ENCODE measurements at places on chromosomes 3 and 15. TPM values are rescaled to one million over a fixed set of nuclear protein-coding genes. Genes with fewer than 3 reads are reported as not detected.

Gene RARB
- 13.0 TPM for total RNA-seq

Gene ERICH6
- not detected for total RNA-seq

Gene ADAMTS17
- 0.06 TPM for total RNA-seq

Gene TYRO3
- 12.7 TPM for total RNA-seq

Gene TNIK
- total RNA-seq: 2.0 TPM

Gene STT3B
- total RNA-seq: 75.7 TPM

Gene FETUB
- total RNA-seq: 0.05 TPM

Gene GREM1
- 6.6 TPM for total RNA-seq

Gene GOLGA6B
- not detected for total RNA-seq

Gene HHATL
- total RNA-seq: not detected

Gene EFCAB12
- 0.47 TPM for total RNA-seq

Gene FGD5
- not detected for total RNA-seq

Gene B3GALNT1
- total RNA-seq: 0.08 TPM

Gene CCDC80
- total RNA-seq: 64.6 TPM

Gene PRRT3
- 1.5 TPM for total RNA-seq

Gene KLHL18
- total RNA-seq: 18.9 TPM

Gene HRG
- total RNA-seq: not detected

Gene CHRNA3
- total RNA-seq: 1.0 TPM

Gene PLS1
- total RNA-seq: 13.6 TPM

Gene ZNF501
- not detected for total RNA-seq

Gene RYR3
- total RNA-seq: 0.05 TPM

Gene CPNE4
- 5.0 TPM for total RNA-seq

Gene MUC4
- not detected for total RNA-seq

Gene SAMMSON
- not detected for total RNA-seq

Gene NANOGP8
- not detected for total RNA-seq

Gene GABRB3
- total RNA-seq: 86.1 TPM

Gene TMC3
- not detected for total RNA-seq

Gene LRRN1
- total RNA-seq: not detected

Gene RPUSD3
- total RNA-seq: 43.3 TPM

Gene KAT2B
- total RNA-seq: 4.8 TPM

Gene LYZL4
- not detected for total RNA-seq

Gene FOXL2NB
- total RNA-seq: 1.2 TPM

Gene NAA50
- 186 TPM for total RNA-seq

Gene ST8SIA2
- total RNA-seq: 0.44 TPM

Gene CHRM5
- 0.01 TPM for total RNA-seq

Gene FBXO40
- total RNA-seq: not detected

Gene AQP9
- total RNA-seq: not detected

Gene SAXO2
- total RNA-seq: 3.6 TPM

Gene KNSTRN
- total RNA-seq: 44.0 TPM

Gene ADAMTSL3
- 0.76 TPM for total RNA-seq

Gene OSTN
- total RNA-seq: not detected
